ENCODE measurements at places on chromosomes 1 and 21.

- no peak for DNase-seq
These were observed 176.8 kb downstream of the FAF1 start for GRCh38 chr1:50783286-50783685.

DNA sequence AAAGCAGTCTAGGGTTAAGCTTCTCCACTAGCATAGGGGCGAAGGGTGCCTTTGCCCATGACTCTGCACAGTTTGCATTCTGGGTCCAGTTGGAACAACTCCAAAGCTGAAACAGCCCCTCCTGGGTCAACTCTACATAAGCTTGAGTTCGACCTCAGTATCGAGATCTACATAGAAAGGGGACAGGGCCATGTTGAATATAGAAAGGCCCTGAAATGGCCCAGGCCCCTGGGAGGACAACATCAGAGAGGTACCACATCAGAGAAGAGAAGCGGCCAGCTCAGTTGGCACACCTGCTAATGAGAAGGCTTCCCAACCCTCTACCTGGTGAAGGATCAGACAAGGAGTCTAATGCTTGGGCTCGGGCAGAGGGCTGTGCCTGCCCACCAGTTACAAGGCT is 1.6 kb downstream of the DENND2D start:
- no peak for DNase-seq

DNA sequence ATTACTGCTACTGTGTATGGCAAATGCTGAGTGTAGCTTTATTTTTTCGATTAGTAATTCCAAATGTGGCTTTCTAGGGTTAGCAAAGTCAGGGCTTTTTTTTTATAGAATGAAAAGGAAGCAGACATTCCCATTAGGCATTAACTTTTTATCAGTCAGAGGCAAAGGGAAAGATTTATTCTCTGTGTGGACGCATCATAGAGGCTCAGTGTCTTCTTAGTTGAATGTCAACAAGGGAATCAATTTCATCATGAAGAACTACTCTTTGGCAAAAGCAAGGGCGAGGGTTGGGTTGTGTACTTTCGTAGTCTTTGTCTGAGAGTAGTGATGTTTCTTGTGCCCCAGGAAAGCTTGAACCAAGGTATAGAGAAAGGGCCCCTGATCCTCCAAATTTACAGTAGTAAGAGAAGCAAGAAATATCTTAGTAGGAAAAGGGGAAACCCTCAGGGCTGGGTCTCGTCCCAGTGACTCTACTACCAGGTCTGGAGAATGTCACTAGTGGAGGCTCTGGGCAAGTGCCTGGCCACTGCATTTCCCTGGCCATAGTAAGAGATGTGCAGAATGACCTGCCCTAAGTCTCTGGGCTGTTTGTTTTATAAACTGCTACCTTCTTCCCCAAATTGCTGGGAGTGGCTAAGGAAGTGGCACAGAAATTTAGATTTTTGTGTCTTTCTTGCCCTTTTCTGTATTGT is 30.0 kb upstream of the MACF1 start:
- DNase-seq, result no peak

DNA sequence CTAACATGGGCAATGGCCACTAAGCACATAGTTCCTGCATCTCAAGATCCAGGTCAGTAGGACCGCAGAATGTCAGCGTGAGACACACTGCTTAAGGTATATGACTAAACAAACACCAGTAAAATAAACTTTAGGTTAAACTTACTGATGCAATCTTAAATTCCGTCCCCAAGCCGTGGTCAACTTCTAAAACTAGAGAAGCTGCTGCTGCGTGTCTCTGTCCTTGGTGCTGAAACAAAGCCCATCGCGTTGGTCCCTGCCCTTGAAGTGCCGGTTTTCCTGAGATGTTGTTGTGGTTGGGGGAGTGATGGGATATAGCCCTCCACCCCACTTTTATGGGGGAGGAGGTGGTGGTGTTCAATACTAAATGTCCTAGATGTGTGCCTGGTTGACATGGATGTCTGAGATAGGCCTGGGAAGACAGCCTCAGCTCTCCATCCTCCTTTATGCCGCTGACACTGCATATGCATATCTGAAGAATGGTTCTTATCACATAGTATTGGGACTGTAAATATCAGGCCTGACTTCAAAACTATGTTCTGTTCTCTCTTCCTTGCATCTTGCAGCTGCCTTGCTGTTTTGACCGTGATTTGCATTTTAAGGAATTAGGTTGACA is 72.0 kb upstream of the KCNA3 start:
- DNase-seq, result peak; percentile 26

DNA sequence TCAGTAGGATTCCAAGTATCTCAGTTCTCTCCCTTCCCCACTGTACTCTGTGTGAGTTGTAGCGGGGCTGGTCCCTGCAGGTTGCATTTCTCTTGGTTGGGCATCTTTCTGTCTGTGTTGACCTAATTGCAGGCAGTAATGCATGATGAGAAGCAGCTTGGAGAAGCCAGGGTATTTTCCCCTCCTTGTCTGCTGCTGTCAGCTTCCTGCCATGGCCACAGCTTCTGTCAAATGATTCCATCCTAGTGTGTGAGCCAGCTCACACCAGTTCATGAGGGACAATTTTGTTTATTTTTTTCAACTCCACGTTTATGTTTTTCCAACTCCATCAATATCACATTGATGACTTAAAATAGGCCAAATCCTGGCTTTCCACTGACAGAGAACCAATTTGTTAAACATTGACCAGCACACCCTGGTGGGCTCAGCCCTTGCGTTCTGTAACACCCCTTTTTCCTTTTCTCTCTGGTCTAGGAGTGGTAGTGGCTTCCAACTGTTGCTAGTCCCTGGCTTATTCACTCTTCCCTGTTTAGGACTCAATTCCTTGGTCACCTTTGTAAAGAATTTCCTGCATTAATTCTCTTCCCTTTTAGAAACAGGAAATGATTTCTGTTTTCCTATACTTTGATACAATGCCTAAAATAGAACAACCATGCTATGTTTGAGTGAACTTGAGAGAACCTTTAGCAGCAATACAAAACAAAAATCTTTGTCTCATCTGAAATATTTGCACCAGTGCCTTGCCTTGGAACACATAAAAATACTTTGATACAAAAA is 44.9 kb upstream of the APOBEC4 start:
- no peak for DNase-seq

DNA sequence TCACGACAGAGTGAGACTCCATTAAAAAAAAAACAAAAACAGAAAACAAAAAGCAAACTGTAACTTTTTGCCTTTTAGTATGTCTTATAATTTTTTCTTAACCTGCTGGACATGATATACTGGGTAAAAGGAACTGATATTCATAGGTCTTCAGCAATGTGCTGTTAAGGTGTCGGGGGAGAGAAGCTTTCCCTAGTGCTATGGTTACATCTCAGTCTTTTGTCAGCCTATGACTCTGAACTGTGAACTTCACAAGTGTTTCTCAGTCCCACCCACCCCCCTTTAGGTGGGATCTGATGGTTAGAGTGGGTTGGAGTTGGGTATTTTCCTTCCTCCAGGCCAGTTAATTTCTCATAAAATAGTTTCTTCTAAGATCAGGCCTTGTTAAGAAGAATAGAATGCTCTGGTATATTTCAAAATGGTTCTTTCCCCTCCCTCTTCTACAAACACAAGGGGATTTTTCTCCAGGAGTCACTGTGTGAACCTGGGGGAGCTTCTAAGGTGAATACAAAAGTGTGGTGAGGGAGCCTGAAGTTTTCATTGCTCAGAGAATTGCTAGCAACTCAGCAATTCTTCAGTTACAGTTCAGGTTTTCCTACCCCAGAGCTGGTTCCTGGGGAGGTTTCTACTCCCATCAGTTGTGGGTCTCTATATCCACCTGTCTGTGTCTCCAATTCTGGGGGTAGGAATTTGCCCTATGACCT is 16.1 kb upstream of the EDARADD start:
- no peak for DNase-seq

GRCh38 chr1:47445823-47446550 is 8.1 kb downstream of the FOXD2 start:
- no peak for DNase-seq

DNA sequence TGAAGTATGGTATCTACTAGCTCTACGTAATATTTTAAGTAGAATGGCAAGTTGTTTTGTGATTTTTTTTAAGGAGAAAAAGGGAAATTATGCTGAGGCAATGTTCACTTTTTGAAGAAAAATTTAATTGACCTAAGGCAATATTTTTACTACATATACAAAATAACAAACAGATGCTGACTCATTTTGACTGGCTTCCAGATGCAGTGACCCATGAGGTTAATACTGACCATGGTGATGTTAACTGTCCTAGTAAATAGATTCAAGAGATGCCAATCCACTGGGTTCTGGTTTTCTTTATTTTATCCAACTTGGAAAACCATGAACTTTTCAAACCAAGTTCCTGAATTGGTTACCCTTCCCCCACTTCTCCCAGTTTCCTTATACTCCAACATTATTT is 154.9 kb downstream of the CRB1 start:
- DNase-seq, result no peak

GRCh38 chr1:216750961-216751360 is 27.7 kb upstream of the ESRRG start:
- no peak for DNase-seq

- DNase-seq, result no peak
These were observed 129.2 kb downstream of the ROR1 start for GRCh38 chr1:63902844-63903589.

GRCh38 chr1:65946960-65947359 is 154.3 kb downstream of the PDE4B start:
- DNase-seq, result no peak

- no peak for DNase-seq
These were observed 1.1 kb upstream of the ABCD3 start for GRCh38 chr1:94416901-94417727.

DNA sequence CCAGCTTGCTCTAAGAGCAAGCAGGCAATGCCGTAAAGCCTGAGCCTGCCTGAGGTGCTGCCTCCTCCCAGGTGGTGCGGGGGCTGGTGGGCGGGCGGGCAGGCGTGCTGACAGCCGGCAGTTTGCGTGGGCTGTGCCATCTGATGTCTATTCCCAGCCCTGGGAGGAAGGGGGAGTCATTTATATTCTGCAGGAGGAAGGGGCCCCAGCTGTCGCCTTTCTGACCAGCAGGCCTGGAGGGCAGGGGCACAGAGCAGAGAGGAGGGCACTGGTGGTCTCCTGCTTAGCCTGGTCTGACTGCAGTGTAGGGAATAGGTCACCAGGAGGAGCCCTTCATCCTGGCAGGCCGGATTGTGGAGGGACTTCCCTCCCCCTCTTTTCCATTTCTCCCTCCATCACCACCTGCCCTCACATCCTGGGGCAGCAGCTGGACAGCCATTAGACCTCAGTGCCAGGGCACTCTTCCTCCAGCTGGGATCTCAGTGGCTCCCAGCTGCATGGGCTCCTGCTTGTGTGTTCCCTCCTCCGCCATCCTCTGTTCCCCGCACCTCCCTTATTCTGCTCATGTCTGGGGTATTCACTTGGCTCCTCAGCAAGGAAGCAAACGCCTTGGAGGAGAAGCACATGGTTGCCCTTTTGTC is 4.4 kb downstream of the CYB561D1 start:
- DNase-seq, result no peak

GRCh38 chr1:40058453-40059337 is 18.2 kb downstream of the CAP1 start:
- DNase-seq, result no peak

- DNase-seq, result no peak
These were observed 176.3 kb downstream of the AJAP1 start for GRCh38 chr1:4830707-4831106.

DNA sequence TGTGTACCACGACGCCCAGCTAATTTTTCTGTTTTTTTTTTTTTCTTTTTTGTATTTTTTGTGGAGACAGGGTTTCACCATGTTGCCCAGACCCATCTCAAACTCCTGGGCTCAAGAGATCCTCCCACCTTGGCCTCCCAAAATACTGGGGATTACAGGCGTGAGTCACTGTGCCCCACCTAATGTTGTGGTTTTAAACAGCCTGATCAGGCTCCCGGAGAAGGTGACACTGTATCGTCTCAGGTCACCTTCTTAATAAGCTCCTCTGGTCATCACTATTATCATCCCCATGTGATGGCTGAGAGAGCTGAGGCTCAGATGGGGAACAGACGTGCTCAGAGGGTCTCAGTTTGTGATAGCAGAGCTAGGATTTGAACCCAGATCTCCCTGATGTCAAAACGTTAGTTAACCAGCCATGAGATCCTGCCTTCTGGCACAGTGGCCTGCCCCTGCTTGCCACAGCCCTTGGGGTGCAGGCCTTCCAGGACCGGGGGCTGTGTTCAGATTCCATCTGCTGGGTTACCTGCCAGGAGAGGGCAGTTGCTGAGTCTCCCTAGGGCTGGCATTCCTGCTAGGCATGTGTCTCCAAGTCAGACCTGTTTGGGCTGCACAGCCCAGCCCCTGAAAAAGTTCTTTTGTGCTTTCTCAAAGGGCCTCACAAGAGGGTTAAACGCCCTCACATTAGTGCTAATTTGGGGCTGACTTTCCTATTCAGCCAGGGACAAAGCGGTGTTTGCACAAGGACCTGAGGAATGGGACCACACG is 32.7 kb upstream of the GRHL3 start:
- DNase-seq, result no peak

DNA sequence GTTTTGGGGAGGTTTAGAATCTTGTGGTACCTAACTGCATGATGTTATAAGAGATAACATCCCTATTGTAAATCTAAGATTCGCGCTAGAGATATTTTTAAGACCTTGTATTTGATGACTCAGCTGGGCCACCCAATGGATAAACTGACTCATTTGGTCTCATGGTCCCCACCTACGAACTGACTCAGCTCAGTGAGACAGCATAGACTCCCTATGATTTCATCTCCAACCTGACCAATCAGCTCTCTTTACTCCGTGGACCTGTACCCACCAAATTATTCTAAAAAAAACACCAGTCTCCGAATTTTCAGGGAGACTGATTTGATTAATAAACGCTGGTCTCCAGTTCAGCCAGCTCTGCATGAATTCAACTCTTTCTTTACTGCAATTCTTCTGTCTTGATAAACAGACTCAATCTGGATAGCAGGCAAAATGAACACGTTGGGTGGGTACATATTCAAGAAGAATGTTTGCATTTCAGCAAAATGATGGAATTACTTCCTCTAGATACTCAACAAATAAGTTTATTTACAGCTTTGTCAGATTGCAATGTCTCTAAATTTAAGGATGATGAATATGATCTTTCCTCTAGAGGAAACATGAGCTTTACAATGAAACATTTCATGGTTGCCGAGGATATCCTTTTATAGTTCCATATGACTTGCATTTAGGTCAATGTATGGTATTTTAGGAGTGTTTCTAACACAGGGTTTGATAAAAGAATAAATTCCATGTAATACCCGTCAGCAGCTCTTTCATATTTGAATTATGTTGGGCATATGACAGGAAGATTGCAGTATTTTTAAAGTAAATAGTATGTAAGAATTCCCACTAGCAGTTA is 516.6 kb upstream of the RGS18 start:
- no peak for DNase-seq

- DNase-seq, result no peak
These were observed 61.9 kb downstream of the KCNC4 start for GRCh38 chr1:110272045-110272444.

Data from stimulated activated CD4-positive, alpha-beta T cell treated with anti-CD3 and anti-CD28 coated beads, Interleukin-1b, Interleukin-23, amount 100 ng/mL, for 48 hours (primary cell).